ENCODE measurements at places on chromosomes 12 and 14.
A peak's percentile ranks its signal among the peaks of the same experiment; 100 is the strongest.

GRCh38 chr12:2335513-2335912 is 282.7 kb downstream of the CACNA1C start:
- DNase-seq: no peak

- DNase-seq: peak; percentile 5
Measured at GRCh38 chr12:100375038-100375735, 18.3 kb downstream of the SLC17A8 start.

DNA sequence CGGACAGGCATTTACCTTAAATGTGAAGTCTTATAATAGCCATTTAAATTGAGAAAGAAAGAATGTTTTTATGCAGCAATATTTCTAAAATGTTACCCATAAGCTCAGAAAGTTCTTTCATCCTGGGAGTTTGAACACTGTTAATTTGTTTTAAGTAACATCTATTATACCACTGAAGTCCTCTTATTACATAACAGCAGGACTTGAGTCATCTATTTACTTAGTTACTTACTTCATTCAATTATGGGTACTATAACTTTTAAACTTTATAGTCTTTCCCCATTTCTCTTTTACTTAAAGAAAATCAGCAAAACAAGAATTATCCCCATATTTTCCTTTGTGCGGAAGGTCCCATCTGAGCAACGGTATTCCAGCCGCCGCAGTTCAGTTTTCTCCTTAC is 473.1 kb downstream of the ETNK1 start:
- no peak for DNase-seq

DNA sequence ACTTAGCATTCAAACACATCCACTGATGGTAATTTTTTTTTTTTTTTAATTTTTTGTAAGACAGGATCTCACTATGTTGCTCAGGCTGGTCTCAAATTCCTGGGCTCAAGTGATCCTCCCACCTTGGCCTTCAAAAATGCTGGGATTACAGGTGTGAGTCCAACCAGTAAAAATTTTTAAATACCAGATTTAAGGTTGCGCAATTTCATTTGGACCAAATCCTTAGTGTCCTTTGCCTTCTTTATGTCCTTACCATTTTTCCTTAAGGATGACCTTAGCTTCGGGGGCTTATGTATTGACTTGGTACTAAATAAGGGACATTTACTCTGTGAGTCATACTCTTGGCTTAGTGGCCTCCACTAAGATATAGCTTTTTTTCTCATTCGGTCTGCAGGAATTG is 4.1 kb upstream of the PLBD1 start:
- no peak for DNase-seq

GRCh38 chr14:89027097-89027740 is 202.8 kb downstream of the TTC8 start:
- peak; percentile 27 for DNase-seq

- no peak for DNase-seq
Measured at GRCh38 chr12:82057770-82058169, 298.6 kb upstream of the PPFIA2 start.

All from nucleus accumbens (tissue), 56 donors.